ENCODE measurements at places on chromosomes 16 and 17.

GRCh38 chr17:82325286-82326180, 8.0 kb downstream of the SECTM1 start:
- DNase-seq, result no peak

DNA sequence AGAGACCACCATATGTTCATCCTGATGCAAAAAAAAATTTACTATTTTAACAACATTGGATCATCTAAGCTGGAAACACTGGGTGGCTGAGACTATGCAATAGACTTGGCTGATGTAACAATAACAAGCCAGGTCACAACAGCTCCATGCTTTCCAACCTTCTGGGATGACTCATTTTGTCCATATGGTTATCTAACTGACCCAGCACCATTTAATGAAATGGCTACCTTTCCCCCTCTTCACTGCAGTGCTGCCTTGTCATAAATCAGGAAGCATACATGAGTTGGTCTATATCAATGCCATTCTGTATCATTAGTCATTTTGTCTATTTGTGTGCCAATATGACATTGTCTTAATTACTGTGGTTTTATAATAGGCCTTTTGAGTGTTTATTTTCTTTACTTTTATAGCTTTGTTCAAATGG, 217.6 kb upstream of the KCNJ16 start:
- DNase-seq, result no peak

DNA sequence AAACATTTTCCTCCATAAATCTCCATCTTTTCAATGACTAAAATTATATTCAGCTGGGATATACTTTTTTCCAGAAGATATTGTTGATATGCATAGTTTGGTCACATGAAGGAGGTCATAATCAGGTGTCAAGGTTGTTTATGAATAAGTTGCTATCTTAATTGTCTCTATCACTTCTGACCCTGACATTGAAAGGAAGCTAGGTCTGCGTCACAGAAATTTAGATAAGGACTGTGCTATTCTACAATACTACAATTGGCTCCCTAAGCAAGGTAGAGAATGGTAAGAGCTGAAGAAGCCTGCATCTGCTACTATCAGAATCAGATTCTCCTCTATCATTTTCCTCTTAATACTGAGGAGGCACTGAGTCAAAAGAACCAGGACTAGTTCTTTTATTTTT, 67.5 kb downstream of the CACNG1 start:
- DNase-seq, result no peak

DNA sequence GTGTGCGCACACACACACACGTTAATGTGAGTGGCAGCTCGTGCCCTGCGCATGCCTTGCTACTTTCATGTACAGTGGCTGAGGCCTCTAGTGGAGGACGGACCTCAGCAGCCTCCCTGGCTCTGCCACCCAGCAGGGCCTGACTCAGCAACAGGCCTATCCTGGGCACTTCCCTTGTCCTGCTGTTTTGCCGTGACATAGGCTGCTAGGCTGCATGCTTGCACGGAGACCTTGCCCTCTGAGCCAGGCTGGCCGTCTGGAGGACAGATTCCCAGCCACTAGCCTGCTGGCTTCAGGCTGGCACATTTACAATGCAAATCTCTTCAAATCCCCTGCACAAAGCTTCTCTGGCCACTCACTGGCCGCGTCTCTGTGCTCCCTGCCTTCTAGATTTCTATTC, 9.5 kb downstream of the RNF213 start:
- DNase-seq, result no peak

GRCh38 chr17:38711792-38712571, 6.9 kb downstream of the MLLT6 start:
- no peak for DNase-seq

GRCh38 chr17:45261577-45262515, at the start of gene SPATA32:
TSS of gene SPATA32 (minus strand) at chr17:45262094. CDS start at chr17:45262016, 78 bp downstream.
- DNase-seq, result peak; percentile 68

DNA sequence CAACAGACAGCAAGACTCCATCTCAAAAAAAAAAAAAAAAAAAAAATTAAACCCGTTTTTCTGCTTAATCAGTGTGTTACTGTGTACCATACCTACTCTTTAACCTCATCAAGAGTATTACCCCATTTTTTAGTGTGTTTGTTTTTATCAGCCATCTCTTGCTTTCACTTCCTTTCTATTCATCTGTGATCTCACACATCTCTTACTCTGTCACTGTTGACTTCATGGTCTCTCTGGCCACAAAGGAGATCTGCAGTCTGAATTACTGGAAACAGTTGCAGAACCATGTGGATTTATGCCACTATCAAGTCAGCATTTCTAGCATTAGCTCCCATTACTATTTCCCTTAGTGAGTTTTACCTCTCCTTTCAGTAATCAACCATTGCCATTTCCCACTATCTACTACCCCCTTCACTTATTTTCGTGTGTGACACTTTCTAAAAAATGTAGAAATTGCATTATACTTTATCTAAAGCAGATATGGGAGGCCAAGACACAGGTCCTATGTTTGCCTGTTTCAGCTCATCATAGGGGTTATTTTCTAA, 20.1 kb downstream of the NDEL1 start:
- no peak for DNase-seq

- DNase-seq, result no peak
Observed at GRCh38 chr17:69064001-69064400, 3.3 kb upstream of the ABCA9 start.

GRCh38 chr17:57276621-57277020, 20.3 kb downstream of the MSI2 start:
- DNase-seq, result no peak

GRCh38 chr16:54987081-54987480, 56.4 kb downstream of the IRX5 start:
- DNase-seq, result no peak

- no peak for DNase-seq
Observed at GRCh38 chr16:6381896-6382295, 950.7 kb upstream of the RBFOX1 start.
